ENCODE measurements at places on chromosomes 5 and 9.
A peak's percentile ranks its signal among the peaks of the same experiment; 100 is the strongest.

- no peak for DNase-seq
Measured at GRCh38 chr5:133247881-133248624, 196.2 kb downstream of the HSPA4 start.

DNA sequence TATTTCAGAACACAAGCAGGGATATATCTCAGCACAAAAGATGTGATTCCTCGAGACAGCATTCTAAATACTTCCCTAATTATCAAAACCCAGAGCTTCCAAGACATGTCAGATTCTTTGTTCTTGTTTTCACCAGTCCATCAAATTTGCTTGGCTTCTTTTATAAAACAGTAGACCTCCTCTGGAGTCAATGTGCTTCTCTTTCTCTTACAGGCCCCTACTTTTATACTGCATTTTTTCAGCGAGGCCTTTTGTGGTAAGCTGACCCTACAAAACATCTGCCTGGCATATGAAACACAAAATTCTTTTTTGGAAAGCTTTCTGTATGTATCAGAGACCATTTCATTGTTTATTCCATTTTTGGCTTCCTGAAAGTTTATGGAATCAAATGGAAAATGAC, 81.8 kb downstream of the ARSB start:
- DNase-seq: peak; percentile 79

GRCh38 chr9:79885093-79885857, 313.5 kb downstream of the TLE4 start:
- no peak for DNase-seq

GRCh38 chr5:159178978-159179377, 30.4 kb downstream of the RNF145 start:
- DNase-seq: peak; percentile 68

- no peak for DNase-seq
Measured at GRCh38 chr5:143574236-143574635, 170.8 kb upstream of the NR3C1 start.

- DNase-seq: no peak
Measured at GRCh38 chr5:139897342-139897741, 101.7 kb downstream of the PSD2 start.

- DNase-seq: no peak
Measured at GRCh38 chr5:131679911-131680310, 44.9 kb upstream of the RAPGEF6 start.

DNA sequence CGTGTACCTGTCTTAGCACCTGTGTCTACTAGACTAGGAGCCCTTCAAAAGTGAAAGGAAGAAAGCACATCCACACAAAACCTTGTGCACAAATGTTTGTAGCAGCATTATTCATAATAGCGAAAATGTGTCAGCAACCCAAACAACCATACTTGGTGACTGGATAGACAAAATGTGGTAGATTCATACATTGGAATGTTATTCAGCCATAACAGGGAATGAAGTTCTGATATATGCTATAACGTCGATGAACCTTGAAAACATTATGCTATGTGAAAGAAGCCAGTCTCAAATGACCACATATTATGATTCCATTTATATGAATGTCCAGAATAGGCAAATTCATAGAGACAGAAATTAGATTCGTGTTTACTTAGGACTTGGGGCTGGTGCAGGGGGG, 57.8 kb upstream of the LARP1 start:
- no peak for DNase-seq

DNA sequence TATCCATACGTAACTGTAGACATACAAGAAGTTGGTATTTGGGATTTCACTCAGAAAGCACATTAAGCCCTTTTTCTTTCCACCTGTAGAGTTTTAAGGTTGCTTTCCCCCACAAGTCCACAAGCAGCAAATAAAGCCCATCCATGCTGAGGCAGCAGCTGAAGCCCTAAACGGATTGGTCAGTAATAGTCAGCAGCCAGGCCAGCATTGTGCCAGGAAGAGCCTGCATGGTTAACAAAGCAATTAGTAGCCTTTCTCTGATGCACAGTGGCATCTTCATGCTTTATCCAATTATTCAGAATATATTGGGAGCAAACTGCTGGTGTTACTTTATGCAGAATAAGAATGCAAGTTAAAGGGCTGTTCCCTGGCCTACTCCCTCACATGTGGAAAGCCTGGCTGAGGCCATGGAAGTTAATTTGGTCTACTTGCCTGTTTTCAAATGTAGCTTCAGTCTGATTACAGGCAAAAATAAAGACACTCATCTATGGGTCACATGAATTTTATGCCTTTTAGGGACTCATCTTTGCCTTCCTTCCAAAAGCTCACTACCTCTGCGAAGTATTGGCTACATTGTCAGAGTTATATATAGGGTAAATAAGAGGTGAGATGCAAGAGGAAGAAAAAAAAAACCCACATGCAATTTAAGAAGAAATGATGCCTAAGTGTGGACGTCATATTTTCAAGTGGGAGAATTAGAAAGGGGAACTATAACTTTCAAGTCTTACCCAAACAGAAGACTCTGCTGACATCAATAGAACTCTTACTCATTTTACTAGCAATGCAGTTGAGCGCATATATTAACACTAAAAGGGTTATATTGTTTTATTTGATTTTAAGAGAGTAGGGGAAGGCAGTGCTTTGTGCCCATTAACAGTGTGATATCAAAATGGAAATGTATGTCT, 15.9 kb downstream of the EBF1 start:
- DNase-seq: no peak

- peak; percentile 55 for DNase-seq
Measured at GRCh38 chr5:172496671-172497371, 42.5 kb upstream of the SH3PXD2B start.

GRCh38 chr5:121350181-121350930, 501.3 kb upstream of the FTMT start:
- peak; percentile 22 for DNase-seq

GRCh38 chr5:59843511-59844213, 49.9 kb downstream of the PDE4D start:
- no peak for DNase-seq

DNA sequence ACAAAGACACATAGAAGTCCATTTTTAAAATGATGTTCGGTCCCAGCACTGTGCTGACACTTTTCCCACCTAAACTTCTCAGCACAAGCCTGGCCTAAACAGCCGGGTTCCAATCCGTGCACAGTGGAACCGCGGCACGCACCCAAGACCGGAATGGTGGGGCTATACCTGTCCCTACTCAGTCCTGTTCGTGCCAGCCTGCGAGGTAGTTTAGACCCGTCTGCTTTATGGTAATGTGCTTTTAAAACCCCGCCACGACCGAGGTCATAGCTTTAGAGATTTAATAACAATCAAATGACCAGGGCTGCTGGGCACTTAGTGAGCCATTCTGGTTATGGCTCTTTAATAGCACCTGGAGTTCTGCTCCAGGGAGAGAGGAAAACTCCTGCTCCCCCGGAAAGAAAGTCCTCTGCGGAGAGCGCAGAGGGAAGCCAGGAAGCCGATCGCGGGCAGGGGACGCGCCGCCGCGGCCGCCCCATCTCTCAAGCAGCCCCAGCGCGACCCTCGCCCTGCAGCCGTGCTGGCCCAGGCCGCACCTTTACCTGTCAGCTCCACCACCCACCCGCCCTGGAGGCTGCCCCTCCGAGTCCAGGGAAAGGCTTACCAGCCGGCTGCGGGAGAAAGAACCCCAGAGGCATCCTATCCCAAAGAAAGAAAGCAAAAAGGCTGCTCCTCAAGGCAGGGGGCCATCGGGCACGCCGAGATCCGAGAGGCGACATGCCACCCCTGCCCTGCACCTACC, 511 bp downstream of the ARL15 start:
- no peak for DNase-seq

- DNase-seq: no peak
Measured at GRCh38 chr9:38010918-38011704, 57.9 kb downstream of the SHB start.

GRCh38 chr9:136719195-136719880, 7.0 kb downstream of the DIPK1B start:
- no peak for DNase-seq

DNA sequence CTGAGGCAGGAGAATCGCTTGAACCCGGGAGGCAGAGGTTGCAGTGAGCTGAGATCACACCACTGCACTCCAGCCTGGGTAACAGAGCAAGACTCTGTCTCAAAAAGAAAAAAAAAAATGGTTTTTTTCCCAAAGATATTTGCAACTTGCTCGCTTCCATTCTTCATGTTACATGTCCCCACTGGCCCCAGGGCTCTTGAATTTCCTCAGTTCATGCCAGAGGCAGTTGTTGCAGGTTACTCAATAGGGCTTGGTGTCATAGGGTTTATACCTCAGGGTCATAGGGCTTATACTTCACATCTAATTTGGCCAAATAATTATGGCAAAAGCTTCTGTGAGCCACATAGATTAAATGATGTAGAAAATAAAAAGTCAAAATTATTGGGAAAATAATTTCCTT, 44.1 kb upstream of the KCNV2 start:
- no peak for DNase-seq

GRCh38 chr9:88578121-88579049, 43.4 kb downstream of the NXNL2 start:
- DNase-seq: no peak

DNA sequence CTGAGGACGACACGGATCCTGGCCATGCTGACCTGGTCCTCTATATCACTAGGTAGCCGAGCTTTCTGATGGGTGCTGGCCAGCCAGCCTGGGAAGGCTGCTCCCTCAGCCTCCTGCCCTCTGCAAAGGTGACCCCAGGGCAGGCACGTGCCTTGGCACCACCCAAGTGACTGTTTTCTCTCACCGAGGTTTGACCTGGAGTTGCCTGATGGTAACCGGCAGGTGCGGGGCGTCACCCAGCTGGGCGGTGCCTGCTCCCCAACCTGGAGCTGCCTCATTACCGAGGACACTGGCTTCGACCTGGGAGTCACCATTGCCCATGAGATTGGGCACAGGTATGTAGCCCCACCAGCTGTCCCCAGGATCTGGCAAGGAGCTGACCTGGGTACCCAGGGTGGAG, 3.8 kb downstream of the ADAMTS13 start:
- DNase-seq: no peak

- DNase-seq: peak; percentile 75
Measured at GRCh38 chr5:173331956-173332479, 3.8 kb upstream of the STC2 start.

GRCh38 chr9:75376680-75377254, 288.5 kb downstream of the OSTF1 start:
- DNase-seq: no peak

DNA sequence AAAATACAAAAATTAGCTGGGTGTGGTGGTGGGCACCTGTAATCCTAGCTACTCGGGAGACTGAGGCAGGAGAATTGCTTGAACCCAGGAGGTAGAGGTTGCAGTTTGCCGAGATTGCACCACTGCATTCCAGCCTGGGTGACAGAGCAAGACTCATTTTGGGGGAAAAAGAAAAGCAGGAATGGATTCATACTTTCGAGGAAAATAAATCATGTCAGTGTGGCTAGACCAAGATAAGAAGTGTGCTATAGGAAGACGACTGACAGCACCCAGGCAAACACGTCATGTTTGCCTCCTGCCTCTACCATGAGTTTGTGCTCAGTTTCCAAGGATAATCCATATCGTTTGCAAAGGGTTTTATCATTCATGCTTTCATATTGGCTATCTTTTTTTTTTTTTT, 19.3 kb upstream of the ATOSB start:
- DNase-seq: no peak

DNA sequence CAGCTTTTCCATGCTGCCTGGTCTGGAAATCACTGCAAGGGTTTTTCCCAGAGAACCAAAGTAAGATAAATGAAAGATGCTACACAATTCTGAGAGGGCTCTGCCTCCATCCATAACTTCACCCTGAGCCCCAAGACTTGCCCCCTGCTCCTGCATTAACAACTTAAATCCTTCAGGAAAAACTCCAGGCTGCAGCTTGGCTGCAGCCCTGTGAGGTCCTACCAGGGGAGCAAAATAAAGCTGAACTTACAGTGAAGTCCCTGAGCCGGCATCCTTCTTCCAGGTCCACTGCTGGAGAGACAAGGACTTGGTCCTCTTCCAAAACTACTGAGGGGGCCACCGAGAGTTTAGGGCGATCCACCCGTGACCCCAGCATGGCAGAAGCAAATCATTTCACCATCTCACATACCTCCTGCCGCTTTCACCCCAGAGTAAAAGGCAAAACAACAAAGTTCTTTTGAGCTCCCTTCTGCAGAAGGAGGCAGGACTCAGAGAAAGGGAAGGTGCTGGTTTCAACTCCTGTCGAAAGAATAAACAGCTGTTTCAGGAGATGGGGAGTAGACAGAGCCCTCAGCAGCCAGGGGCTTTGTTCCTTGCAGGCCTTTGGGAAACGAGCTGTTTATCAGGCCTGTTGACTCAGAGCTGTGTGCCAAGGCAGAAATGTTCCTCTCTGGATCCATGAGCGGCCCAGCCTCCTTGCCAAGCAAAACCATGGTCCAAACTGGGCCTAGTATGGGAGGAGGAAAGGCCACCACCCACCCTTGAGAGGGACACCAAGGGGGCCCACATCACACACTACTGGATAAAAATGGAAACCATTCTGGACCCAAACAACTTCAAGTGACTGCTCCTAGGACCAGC, 20.6 kb downstream of the GGTA1 start:
- DNase-seq: no peak

- peak; percentile 69 for DNase-seq
Measured at GRCh38 chr5:61330341-61330844, 1.7 kb upstream of the ZSWIM6 start.

DNA sequence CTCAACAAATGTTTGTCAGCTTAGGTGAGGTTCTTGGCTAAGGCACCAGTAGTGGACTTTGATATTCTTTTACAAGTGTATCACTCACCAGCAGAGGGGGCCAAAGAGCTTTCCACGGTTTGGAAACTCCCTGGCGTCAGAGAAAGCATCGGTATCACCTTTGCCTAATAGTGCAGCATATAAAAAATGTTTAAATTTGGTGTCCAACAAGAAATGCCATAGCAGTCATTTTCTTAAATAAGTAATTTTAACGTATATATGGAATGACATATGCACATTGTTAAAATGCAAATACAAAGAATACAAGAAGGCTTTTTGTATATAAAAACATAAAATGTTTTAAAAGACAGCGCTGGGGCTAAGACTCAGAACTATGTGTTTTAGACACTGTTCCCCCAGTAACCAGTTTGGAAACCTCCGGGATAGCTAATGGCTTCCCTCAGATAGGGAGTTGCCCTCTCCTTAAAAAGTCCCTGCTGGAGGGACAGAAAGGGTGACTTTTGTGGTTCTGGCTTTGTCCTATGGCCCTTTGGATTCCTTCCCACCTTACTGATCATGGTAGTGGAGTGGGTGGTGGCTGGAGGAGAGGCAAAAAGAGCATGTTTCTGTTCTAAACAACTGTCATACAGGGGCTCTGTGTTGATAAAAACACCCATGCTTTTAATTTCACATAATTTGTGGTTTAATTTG, 124.6 kb downstream of the GPBP1 start:
- peak; percentile 85 for DNase-seq

DNA sequence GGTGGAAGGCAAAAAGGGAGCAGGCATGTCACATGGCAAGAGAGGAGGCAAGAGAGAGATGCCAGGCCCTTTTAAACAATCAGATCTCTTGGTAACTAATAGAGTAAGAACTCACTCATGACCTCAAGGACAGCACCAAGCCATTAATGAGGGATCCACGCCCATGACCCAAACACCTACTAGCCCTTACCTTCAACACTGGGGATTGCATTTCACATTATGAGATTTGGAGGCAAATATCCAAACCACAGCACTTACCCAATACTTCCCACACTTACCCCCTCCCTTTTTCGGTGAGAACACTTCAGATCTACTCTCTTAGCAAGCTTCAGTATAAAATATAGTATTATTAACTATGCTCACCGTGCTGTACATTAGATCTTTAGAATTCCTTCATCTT, 41.9 kb downstream of the ZNF354A start:
- DNase-seq: no peak

All from skin of body (tissue), 3 donors.